A172 (cell line): ENCODE measurements at places on chromosomes 2 and 18. TPM values are rescaled to one million over a fixed set of nuclear protein-coding genes. Genes with fewer than 3 reads are reported as not detected.

CYB5A gene
- total RNA-seq = 0.60 and 5.7 TPM in 2 replicates

ACMSD gene
- total RNA-seq = not detected in 2 replicates

THUMPD2 gene
- 15.9 and 18.2 TPM in 2 replicates for total RNA-seq

TANK gene
- total RNA-seq = 74.0 and 74.5 TPM in 2 replicates

GPAT2 gene
- total RNA-seq = not detected in 2 replicates

DBI gene
- total RNA-seq = 226 and 257 TPM in 2 replicates

CCDC150 gene
- total RNA-seq = 4.4 and 6.9 TPM in 2 replicates

TRIM43B gene
- total RNA-seq = not detected in 2 replicates

HRH4 gene
- not detected in 2 replicates for total RNA-seq

BCL11A gene
- not detected in 2 replicates for total RNA-seq

LYPD1 gene
- 28.6 and 30.8 TPM in 2 replicates for total RNA-seq

TRABD2A gene
- 10.6 and 12.6 TPM in 2 replicates for total RNA-seq

HNRNPA3 gene
- total RNA-seq = 37.8 and 41.3 TPM in 2 replicates

PIEZO2 gene
- total RNA-seq = 1.8 and 2.5 TPM in 2 replicates

KIAA1328 gene
- 9.1 TPM in 2 replicates for total RNA-seq

FEV gene
- total RNA-seq = not detected in 2 replicates

CRYGC gene
- total RNA-seq = not detected in 2 replicates

ADD2 gene
- 47.5 and 50.5 TPM in 2 replicates for total RNA-seq

TRIM43 gene
- total RNA-seq = not detected in 2 replicates

DUSP19 gene
- 2.5 and 3.2 TPM in 2 replicates for total RNA-seq

SPHKAP gene
- not detected in 2 replicates for total RNA-seq

SCN7A gene
- 0.02 TPM in 1 of 2 replicates, not detected in the other for total RNA-seq

PID1 gene
- total RNA-seq = 6.9 and 8.1 TPM in 2 replicates

CPO gene
- not detected in 2 replicates for total RNA-seq
